ENCODE measurements at places on chromosomes 16 and 17.

GRCh38 chr17:78892520-78892919, 10.5 kb downstream of the CEP295NL start:
- no peak for DNase-seq

DNA sequence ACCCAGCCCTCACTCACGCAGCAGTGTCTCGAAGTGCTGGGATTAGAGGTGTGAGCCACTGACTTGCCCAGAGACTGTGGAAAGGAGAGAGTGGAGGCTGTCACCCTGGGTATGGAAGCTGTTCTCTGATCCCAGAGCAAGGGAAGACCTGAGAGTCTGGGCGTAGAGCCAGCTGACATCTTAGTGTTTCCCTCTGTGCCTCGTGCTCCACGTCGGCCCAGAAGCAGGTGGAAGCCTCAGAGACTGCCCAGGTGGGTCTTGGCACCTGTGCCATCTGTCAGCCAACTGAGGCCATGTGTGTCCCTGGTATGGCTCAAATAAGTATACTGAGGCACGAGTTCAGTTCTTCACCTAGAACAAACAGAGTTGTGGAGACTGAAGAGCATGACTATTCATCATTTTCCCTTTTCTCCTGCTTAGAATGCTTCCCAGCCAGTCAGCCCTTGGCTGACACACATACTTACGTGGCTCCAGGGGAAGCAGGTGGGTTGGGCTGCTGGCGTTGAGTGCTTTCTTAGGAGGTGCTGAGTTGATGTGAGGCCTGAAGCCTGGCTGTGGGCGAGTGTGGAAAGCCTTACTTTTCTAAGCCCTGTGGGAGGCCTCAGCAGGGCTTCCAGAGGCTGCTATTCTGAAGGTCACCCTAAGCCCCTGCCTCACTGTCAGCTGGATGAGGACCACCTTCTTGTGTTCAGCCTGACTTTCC, 8.1 kb downstream of the CTRL start:
- DNase-seq = no peak

- DNase-seq = no peak
Observed at GRCh38 chr17:55219934-55220333, 44.8 kb upstream of the HLF start.

DNA sequence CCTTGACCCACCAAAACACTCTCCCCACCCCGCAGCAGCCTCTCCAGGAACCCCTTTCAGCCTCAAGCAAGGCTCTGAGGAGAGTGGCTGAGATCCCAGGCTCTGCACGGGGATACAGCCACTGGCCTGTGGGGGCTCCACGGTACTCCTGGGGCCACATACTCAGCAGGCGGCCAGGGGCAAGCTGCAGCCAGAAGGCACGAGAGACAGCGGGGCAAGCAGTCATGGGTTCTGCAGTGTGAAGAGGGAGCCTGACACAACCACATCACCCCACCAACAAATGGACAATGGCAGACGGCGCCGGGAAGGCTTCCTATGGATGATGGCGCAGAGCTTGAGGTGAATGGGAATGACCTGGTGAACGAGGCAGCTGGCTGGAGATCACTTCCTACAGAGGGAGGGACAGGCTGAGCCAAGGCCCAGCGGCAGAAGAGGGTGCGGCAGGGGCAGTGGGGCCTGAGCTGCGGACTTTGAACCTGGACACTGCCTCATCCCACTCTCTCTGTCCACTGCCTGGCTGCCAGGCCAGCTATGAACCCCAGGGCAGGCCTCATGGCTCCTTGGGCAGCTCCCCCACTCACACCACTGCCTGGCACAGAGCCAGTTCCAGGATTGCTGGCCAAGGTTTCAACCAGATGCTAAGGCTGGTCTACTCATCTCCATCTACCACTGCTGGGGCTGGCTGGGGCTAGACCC, 10.8 kb upstream of the BCAR1 start:
- DNase-seq = peak; percentile 35

- no peak for DNase-seq
Observed at GRCh38 chr16:81551151-81551808, 106.7 kb downstream of the CMIP start.

DNA sequence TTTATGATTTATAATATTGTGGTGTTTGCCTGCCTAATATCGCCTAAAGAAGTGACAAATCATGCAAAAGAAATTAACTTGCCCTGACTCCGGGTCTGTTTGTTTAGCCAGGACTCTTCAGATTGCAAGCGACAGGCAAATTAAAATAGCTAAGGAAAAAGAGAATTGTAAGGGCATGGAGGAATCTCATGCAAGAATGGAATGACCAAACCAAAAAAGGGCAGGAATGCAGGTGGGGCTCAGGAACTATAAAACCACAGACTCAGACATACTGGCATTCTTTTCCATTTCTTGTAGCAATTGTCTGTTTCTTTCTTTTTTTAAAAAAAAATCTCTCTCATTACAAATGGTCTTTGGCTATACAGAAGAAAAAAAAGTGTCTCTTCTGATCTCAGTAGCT, 188.1 kb upstream of the XYLT1 start:
- no peak for DNase-seq

GRCh38 chr17:17929655-17930380, 42.4 kb downstream of the TOM1L2 start:
- no peak for DNase-seq

- DNase-seq = peak; percentile 96
Observed at GRCh38 chr16:22312897-22313781, 15.9 kb downstream of the POLR3E start.

DNA sequence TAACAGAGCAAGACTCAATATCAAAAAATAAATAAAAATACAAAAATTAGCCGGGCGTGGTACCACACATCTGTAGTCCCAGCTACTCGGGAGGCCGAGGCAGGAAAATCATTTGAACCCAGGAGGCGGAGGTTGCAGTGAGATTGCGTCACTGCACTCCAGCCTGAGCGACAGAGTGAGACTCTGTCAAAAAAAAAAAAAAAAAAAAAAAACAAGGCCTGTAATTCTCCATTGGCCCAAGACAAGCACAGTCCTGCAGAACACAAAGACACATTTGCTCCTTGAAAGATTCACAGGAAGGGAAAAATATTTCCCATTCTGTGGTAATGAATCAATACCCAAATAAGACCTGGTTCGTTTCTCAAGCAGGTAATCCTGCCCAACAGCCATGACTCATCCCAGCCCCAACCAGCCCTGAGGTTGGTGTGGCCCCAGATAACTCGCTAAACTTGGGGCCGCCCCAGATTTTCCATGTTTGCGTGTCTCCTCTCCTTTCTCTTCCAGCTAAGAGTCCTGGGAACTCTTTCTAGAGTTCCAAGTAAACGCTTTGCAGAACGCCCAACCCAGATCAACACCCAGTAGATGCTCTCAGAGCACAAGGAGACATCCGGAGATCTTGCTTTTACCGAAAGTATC, 40.3 kb upstream of the SNN start:
- DNase-seq = no peak

Data from NCI-H82 (cell line).